Hematopoietic multipotent progenitor cell treated with erythropoietin and hydrocortisone succinate and interleukin-3 and kit ligand, for 15 days (in vitro differentiated cells): ENCODE measurements at places on chromosomes 11 and 22.

GRCh38 chr22:33381531-33382406 is 323.6 kb upstream of the SYN3 start:
- DNase-seq: no peak

DNA sequence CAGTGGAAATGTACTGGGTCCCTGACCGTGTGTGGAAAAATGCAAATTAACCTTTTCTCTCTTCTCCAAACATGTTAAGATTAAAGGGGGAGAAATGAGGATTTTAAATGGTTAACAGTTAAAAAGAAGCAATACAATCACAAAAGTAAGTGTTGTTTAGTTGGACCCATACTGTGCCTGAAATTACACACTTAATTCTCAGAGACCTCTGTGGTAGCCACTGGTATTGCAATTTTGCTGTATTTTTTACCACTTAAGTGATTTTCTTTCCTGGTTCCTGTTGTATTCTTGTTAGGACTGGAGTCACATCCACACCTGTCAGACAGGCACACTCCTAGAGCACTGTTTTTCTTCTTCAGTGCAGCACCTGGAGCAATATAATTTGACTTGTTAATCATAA is 179.6 kb upstream of the PDGFD start:
- DNase-seq: no peak

DNA sequence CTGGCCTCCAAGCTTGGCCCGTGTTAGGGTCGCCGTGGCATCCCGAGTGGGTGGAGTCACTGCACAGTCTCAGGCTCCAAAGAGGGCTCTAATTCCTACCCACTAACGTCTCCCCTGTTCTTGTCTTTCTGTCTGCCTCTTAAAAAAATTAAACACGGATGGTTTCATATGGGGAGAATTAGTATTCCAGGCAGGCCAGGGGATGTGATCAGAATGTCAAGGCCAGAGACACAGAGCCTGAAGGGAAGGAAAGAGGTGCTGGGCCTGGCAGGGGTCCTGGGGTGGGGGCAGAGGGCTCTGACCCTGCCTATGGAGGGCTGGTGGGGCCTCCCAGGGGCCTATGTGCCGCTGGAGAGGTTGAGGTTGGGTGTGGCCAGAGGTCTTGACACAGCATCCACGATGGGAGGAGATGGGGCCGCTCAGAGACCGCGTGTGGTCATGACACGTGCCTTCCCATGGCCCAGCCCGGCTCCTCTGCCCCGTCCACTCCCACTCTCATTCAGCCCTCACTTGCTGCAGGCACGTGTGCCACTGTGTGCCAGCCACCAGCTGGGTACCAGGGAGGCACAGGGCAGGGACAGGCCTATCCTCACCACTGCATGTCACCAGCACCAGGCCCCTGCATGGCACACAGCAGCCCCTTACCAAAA is 56.5 kb downstream of the FLRT1 start:
- DNase-seq: no peak

DNA sequence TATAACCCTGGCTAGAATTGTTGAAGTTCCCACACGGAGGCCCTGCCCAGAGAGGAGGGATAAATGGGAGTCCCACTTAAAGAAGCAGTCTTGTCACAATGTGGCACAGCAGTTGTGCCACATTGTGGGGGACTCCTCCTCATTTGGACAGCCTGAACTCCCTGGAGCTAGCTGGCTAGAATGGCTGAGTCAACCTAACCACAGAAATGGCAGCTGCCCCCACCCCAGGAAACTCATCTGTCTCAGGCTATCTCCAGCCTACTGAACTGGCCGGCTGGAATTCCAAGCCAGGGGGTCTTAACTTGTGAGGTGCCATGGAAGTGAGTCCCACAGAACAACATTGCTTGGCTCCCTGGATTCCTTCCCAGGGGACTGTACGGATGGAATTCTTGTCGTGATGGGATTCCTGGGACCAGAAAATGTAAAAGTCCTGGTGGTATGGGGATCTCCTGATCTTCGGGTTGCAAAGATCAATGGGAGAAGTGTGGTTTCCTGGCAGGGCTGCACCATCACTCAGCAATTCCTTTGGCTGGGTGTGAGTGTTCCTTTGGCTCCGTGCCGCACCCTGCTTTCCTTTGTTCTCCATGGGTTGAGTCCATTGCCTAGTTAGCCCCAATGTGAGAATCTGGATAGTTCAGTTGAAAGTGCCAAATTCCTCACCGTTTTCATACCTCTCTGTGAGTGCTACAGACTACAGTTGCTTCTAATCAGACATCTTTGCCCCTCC is 791.2 kb upstream of the FAT3 start:
- DNase-seq: no peak

- no peak for DNase-seq
Observed at GRCh38 chr22:25843660-25844405, 101.8 kb downstream of the MYO18B start.

DNA sequence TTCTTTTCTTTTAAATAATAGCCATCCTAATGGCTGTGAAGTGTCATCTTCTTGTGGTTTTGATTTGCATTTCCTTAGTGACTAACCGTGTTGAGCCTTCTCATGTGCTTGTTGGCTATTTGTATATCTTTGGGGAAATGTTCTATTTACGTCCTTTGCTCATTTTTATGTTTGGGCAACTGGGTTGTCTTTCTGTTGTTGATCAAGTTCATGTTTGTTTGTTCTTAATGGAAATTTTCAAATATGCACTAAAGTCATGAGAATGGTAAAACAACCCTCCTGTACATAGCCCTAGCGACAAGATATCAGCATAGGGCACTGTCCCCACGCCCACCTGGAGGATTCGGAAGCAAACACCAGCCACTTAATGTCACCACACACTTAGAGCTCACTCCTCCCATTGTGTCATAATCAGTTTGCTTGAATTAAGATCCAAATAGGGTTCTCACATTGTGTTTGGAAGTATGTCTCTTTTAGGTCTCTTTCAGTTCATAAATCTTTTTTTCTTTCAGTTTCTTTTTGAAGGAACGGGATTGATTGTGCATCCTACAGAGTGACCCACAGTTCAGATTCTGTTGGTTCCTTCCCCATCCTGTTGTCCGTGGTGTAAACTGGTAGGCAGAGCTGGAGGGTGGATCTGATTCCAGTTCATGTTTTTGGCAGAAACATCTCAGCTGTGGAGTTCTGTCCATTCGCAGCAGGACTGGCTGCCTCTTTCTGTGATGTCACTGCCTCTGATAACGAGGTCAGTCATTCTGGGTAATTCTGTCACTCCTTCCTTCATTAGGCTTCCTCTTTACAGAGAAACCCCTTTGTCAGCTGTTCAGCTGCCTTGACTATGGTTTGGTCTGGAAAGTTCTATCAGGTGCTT is 26.4 kb upstream of the ADORA2A start:
- DNase-seq: no peak

- no peak for DNase-seq
Observed at GRCh38 chr22:46360097-46360496, 24.6 kb downstream of the TRMU start.

GRCh38 chr11:57192316-57192715 is 10.6 kb downstream of the LRRC55 start:
- DNase-seq: no peak

- DNase-seq: no peak
Observed at GRCh38 chr11:9265211-9266131, at the start of gene DENND5A. Gene DENND5A (minus strand): TSS chr11:9265350. CDS start chr11:9265069, 281 bp downstream.

GRCh38 chr11:2095198-2095520 is 44.0 kb downstream of the IGF2 start:
- DNase-seq: no peak
